Activated CD8-positive, alpha-beta memory T cell treated with anti-CD3 and anti-CD28 coated beads for 1 hour (primary cell): ENCODE measurements at places on chromosomes 16 and 17.

GRCh38 chr16:58280846-58281301, 14.0 kb downstream of the PRSS54 start:
- no peak for DNase-seq

DNA sequence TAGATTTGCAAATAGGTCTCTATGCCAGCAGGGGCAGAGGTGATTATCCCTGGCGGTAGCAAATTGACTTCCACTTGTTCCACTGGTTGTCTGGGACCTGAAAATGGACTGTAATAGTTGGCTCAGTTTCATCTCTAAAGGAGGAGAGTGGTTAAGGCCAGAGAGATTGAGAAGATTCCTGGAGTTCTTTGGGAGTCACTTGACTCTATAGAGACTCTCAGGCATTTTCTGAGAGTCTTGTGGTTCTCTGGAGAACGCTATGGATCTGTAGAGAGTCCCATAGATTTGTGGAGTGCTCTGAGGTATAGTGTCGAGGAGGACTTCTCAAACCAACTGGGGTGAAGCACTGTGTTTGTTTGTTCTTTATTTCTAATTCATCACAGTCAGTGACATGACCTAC, 8.9 kb upstream of the PMP22 start:
- DNase-seq: no peak

- DNase-seq: no peak
These were observed 82.1 kb downstream of the GPR139 start for GRCh38 chr16:19991614-19992013.

GRCh38 chr17:48711128-48711527, 11.2 kb downstream of the PRAC1 start:
- DNase-seq: no peak

DNA sequence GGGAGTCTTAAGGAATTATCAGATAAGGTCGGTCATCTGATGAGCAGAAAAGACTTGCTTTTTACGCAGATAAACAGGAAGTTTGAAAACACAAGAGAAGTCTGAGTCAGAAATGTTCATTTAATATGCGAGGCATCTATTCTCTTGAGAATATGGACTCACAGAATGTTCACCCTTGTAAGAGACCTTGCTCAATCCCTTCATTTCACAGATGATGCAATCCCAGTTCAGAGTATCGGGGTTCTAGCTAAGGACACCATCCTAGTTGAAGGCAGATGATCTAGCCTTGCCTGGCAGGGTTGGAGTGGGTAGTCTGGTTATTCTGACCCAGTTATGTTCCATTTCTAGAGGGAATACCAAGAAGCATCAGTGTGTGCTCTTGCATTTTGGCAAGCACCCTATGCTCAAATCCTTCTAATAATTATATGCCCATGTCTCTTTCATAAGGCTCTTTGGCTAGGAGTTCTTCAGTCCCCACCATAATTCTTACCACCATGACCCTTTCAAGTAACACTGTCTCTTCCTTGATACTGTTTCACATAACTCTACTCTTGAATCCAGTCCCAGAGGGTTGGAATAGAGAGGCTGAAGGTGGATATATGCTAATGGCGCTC, 42.5 kb downstream of the YPEL2 start:
- DNase-seq: no peak

DNA sequence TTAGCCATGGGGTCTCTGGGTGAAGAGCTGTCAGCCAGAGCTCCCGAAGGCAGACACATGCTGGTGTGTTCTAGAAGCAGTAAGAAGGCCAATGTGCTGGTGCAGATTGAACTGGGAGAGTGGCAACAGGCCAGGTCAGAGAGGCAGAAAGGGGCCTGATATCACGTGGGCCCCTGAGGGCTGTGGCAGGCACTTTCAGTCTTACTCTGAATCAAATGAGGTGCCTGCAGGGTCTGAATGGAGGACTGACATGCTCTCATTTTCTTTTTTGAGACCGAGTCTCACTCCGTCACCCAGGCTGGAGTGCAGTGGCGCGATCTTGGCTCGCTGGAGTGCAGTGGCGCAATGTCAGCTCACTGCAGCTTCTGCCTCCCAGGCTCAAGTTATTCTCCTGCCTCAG, 293.8 kb downstream of the ABCC12 start:
- no peak for DNase-seq

GRCh38 chr17:32593003-32593402, 106.2 kb downstream of the CDK5R1 start:
- no peak for DNase-seq

DNA sequence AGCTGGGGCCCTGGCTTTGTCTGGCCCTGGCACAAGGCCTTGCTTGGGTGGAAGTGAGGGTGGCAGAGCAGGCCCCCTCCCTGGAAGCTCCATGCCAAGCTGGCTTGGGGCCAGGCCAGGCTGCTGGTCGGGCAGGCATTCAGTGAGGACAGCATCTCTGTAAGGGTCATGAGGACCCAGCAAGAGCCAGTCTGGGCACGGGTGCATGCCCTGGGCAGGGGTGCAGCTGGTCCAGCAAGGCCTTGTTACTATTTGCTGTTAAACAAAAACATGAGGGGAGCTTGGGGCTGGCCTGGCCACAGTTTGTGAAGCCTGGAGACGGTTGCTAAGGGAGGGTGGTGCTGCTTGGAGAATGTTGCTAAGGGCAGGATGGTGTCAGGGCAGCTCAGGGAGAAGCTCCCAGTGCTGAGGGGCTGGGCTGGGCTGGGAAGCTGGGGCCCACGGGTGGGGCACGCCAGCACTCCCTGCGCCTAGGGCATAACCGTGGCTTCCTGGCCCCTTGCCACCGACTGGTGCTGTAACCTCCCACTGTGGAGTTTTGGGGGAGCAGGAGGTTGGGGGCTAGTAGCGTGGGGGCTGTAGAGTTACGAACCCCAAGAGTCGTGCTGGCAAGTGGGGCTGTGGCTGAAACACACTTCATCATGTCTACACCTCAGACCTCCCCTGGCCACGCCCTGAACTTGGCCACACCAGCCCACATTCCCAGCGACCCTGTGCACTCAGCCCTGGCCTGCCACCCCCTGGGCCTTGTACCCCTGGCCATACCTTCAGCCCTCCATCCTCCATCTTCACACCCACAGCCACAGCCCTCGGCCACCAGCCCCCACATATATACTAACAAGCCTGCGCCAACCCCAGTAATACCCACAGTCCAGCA, 1.6 kb downstream of the TPPP3 start:
- no peak for DNase-seq

GRCh38 chr16:71943887-71944286, 48.6 kb downstream of the IST1 start:
- DNase-seq: no peak

DNA sequence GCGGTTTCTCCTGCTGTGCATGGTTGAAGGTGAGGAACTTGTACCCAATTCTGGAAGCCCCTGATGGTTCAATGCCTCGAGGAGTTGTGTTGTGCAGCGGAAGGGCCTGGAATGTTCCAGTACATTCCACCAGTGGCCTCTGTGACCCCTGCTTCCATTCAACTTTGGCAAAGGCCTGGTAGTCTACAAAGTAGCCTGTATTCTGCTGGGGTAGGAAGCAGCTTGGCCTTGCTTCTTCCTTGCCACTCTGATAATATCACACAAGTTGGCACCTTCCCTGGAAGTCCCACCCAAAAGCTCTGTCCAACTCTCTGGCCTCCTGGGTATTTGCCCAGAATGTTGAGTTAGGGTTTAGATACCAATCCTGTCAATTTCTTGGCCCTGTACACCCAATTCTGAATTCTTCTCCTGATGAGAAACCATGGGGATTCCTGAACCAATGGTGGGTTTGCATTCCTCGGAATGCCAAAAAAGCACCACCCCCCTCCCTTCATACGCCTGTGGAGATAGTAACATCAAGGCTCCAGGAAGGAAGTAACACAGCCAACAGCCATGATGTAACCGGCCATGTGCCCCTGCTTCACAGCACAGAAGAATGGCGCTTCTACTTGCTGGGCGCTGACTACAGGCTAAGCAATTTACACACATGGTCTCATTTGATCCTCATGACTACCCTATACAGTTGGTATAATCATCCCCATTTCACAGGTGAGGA, 11.8 kb upstream of the FAM117A start:
- no peak for DNase-seq

DNA sequence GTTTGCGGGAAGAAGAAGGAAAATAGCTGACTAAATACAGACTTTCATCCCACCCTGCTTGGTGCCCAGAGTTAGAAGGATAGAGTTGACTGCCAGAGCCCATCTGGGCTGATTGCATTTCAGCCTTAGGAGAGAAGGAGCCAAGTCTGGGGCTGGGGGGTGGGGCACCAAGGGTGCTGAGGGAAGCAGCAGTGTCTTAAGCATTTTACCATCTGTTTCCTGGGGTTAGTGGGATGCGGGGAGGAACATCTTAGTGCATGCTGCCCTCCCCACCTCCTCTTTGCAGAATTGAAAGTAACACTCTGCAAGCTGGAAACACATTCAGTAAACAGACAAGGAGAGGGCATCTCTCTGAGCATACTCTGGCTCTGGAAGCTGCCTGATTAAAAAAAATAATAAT, 1.5 kb upstream of the ARL5C start:
- DNase-seq: no peak

GRCh38 chr17:49573510-49574322, 2.0 kb upstream of the NXPH3 start:
- DNase-seq: no peak

- no peak for DNase-seq
These were observed 58.2 kb upstream of the HS3ST4 start for GRCh38 chr16:25633549-25633948.

GRCh38 chr16:11806721-11807120, 9.7 kb upstream of the ZC3H7A start:
- DNase-seq: no peak

DNA sequence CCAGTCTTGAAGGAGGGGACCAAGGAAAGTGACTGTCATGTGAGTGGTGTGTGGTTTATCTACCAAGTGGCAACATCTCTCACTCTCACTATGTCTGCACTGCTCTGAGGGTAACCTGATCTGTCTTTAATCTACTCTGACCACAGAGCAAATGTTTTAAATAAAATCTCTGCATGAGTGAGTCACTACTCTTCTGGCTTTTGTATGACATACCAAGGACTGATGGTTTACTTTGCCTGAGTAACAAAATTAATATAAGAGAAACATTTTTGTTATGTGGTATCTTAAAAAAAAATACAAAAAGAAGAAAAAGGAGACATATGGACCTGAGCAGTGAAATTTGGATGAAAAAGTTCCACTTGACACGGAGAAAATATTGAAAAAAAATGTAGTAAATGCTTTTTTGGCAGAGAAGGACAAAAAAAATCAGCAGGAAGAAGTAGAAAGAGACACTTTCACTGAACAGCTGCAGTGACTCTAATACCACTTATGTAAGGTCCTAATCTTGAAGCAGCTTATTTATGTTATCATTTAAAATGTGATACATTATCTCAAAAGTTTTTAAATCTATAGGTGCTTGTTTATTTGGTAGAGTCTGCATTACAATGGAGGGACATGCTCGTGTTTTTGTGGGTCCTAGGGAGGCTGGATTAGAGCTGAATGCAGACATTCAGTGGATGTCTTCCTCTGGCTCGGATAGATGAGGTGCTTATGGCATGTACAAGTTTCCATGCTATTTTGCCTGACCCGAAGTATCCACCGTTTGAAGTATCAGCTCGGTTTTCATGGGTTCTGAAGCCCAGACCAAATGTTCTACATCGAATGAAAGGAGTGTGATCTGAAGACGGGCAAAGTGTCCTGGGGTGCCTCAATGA, 240.7 kb downstream of the MAP2K6 start:
- DNase-seq: no peak

GRCh38 chr17:28728364-28729200, at the start of gene NEK8:
NEK8 (plus strand) TSS chr17:28728788; CDS start chr17:28728814, 26 bp downstream.
- peak; percentile 97 for DNase-seq

- peak; percentile 41 for DNase-seq
These were observed 7.6 kb upstream of the NXPH3 start for GRCh38 chr17:49567871-49568694.

DNA sequence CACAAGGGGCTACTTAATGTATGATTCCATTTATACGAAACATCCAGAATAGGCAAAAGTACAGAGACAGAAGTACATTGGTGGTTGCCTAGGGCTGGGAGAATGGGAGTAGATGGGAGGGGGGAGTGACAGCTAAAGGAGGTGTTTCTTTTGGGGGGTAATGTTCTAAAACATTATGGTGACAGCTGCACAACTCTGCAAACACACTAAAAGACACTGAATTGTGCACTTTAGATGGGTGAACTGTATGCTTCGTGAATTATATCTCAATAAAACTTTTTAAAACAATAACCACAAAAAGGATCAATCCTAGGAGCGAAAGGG, 661 bp downstream of the LYRM9 start:
- no peak for DNase-seq

GRCh38 chr16:1993731-1994131, 4.0 kb downstream of the SYNGR3 start:
- no peak for DNase-seq

DNA sequence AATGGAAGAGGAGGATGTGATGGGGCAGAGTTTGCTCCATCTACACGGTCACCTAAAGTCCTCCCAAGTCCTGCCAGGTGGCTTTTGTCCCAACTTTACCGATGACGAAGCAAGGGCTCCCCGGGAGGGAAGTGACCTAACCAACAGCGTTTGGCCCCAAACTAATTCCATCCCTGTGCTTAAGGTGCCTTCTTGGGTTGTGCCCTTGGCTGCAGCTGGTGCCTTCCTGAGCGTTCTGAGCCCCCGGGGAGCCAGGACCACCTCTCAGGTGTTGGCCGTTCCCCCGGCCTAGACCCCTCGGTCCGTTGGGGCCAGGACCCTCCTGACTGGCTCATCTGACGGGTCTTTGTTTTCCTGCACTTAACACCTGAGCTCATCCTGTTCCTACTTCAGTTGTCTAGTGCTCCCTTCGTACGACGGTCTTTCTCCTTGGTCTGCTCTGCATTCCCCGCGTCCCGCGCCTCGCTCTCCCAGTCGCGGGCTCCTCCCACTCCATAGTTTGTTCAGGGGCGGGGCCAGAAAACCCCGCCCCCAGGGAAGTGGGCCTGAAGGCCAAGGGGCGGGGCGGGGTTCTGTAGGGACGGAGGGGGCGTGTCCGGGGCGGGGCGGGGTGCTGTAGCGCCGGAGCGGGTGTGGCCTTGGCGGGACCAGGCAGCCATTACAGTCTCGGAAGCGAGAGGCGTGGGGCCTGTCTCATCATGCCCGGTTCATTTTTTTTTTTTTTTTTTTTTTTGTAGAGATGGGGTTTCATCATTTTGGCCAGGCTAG, 822 bp upstream of the ZSCAN10 start:
- peak; percentile 69 for DNase-seq

- no peak for DNase-seq
These were observed 10.1 kb upstream of the OSGIN1 start for GRCh38 chr16:83942815-83943515.

DNA sequence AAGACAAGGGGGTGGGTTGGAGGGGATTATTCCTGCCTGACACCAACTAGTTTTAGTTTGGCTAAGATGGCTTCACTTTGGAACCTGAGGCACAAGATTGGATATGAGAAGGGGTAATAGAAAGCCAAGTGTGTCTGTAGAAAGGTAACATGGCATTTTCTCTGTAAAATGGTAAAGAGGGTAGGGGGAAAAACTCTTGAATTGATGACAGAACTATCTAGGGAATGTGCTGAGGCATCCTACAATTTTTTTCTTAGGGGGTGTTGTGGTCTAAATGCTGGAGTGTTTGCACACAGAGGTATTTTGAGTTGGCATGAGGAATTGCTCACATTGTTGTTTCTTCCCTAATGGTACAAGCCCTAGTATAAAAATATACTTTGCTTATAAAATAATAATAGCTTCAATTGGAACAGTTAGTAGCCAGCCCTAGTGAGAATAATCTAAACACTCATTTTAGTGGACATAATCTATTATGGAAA, 25.8 kb downstream of the YPEL2 start:
- DNase-seq: no peak
